Stimulated activated CD4-positive, alpha-beta T cell treated with anti-CD3 and anti-CD28 coated beads, TNF-alpha, amount 100 ng/mL, for 24 hours (primary cell): ENCODE measurements at places on chromosomes 6 and 20.
A peak's percentile ranks its signal among the peaks of the same experiment; 100 is the strongest.

DNA sequence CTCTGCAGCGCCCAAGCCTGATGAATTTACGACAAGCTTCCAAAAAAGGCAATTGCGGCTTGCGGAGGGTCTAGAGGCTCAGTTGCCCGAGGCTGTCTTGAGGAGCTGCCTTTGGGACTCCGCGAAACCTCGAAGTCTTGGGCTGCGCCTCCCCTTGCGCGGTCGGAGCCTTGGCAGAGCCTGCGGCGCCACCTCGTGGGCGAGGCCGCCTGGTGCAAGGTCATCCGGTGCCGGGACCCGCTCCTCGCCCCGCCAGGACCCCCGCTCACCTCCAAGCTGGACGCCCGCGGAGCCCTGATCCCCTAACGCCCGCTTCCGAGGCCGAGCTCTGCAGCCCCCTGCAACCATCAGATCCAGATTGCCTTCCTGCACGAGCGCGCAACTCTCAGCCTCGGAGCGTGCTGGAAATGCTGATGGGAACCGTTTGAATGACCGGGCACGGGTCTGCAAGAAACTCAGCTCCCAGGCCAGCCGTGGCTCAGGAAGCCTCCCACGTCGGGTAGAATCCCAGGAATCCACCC lies 14.9 kb upstream of the FAM210B start:
- peak; percentile 44 for DNase-seq

DNA sequence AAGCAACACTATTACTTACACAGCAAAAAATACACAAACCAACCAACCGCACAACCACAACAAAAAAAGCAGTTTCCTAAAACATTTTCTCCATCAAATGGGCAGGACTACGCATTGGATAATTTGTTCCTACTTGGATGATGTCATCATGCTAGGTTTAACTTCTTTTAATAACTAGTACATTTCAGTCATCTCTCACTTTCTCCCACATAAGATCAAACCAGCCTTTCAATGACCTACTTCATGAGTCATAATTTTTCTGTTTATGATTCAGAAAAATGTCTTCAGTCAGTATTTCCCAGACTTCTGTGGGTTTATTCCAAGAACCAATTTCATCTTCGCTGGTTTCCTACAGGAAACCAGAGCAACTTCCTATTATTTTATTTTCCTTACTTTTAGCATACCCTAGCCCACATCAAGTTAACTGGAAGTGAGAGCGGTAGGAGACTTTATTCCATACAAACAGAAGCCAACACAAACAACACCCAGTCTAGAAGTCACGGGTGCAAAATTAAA lies 134.2 kb downstream of the GMDS start:
- no peak for DNase-seq

DNA sequence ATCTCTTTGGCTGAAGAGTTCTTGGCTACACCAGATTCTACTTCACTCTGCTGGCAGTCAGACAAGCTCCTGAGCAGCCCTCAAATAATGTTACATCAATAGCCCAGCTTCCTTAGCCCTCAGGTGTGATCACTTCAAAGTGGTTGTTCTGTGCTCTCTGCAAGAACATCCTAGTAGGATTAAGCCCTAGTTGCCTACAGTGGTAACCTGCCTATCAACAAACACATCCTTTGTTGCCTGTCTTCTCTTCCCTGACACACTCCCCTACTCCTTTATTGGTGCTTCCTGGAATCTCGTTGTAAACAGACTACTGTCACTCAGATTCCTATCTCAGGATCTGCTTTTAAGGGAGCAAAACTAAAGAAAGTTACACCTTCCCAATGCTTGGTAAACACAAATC lies 45.1 kb upstream of the TASP1 start:
- DNase-seq, result no peak

GRCh38 chr6:74768120-74768519 lies 437.7 kb downstream of the COL12A1 start:
- no peak for DNase-seq

DNA sequence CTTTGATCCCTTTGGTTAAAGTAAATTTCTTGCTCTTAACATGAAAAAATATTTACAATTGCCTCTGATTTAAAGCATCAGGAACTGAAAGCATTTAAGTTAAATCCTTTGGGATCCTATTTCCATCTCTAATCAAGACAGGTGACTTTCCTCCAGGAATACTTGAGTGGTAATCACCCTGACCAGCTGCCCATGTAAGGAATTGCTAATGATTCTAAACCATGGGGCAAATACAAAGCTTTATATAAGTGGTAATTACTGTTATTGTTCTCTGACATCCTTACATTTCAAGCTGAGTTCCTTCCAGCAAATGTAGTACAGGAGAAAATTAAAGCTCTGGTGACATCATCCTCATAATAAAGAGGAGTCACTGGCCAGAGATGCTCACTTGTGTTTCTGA lies 100.6 kb downstream of the CRYBG1 start:
- no peak for DNase-seq

- DNase-seq, result no peak
These were observed 6.4 kb upstream of the TRIM40 start for GRCh38 chr6:30129265-30130178.

- DNase-seq, result no peak
These were observed 30.6 kb downstream of the HIVEP2 start for GRCh38 chr6:142914369-142914768.

DNA sequence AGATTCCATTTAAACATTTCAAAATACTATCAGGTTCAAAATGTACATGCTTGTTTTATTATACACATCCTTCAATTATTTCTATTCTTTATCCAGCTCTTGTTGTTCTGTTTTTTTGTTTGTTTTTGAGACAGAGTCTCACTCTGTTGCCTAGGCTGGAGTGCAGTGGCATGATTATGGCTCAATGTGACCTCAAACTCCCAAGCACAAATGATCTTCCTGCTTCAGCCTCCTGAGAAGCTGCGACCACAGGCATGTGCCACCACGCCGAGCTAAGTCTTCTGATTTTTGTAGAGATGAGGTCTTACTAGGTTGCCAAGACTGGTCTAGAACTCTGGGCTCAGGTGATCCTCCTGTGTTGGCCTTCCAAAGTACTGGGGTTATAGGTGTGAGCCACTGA lies 44.1 kb upstream of the SMIM29 start:
- DNase-seq, result no peak

DNA sequence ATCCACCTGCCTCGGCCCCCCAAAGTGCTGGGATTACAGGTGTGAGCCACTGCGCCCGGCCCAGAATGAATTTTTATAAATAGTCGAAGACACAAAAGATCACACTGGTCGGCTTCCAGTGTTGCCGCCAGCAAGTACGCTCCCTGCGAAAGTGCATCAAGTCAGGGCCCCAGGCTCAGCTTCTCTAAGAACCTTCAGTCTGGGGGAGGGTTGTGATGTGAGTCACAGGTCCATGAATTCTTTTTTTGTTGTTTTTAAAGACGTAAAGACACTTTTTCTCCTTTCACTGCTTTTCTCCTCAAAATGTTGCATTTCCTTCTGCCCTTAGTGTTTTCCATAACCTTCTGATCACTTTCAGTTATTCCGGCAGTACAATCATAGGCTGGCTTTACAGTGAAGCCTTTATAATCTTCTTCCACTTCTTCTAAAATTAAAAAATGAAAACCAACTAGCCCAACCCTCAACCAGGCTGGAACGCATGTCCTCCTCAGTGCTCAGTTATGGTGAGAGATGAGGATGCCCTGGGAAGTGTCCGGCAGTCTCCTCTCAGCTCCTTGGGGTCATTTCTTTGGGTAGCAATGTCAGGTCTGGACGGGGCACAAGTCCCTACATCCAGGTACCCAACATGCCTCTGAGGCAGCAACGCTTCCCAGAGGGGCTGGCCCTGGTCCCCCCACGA lies 66.6 kb downstream of the CSE1L start:
- DNase-seq, result no peak

- DNase-seq, result no peak
These were observed 159.8 kb upstream of the SNX9 start for GRCh38 chr6:157663261-157663660.

- DNase-seq, result no peak
These were observed 25.0 kb downstream of the TMEM242 start for GRCh38 chr6:157298216-157298724.

DNA sequence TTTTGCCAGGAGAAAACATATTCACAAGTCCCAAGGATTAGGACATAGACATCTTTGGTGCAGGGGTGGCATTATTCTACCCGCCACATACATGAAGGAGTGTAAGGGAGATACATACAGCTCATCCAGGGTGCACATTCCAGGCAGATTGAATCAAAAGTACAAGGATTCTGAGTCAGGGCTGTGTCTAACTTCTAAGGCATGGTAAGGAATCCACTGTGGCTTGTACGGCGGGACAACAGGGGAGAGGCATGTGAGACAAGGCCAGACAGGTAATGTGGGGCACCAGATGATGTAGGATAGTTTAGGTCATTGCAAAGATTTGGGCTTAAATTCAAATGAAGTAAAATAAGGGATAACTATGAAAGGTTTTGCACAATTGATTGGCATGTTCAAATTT lies 780.9 kb downstream of the C6orf118 start:
- DNase-seq, result no peak

GRCh38 chr6:148425443-148425842 lies 82.8 kb downstream of the SASH1 start:
- no peak for DNase-seq

DNA sequence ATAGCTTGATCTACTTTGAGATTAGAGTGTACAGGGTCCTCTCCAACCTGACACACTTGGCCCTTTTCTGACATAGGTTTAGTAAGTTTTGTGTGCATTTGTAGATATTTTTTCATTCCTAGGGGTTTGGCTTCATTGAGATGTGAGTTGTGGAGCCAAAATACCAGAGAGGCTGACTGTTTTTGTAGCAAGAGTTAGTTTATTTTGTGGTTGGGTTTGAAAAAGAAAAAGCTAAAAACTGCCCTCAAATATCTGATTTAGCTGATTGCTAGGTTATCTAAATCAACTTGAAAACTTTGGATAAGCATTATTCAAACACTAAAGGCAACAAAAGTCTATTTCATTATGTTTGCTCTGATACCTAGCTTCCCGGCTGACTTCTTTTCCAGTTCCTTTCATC lies 164.7 kb upstream of the CENPW start:
- no peak for DNase-seq

- DNase-seq, result no peak
These were observed 30.7 kb downstream of the CDK19 start for GRCh38 chr6:110784610-110784979.

DNA sequence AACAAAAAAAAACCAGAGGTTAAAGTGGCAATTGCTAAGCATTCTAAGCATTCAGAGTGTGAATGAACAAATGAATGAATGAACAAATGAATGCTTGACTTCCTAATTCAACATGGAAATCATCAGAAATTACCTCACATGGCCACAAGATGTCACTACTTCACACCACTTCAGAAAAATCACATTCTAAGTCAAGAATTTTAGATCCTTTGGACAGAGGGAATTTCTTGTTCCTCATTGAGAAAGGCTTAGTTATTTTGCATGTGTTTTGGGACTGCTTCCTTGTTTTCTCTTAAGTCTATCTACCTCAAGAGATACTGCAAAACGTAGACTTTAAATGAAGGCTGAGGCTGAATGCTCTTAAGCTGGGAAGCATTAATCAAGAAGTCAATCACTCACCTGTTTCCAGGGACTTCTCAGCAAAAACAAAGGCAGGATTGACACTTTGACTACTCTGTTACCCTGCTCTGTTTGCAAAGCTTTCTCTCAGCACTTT lies 120.2 kb downstream of the MBOAT1 start:
- DNase-seq, result no peak

GRCh38 chr20:43744966-43745730 lies 18.3 kb upstream of the GTSF1L start:
- no peak for DNase-seq

DNA sequence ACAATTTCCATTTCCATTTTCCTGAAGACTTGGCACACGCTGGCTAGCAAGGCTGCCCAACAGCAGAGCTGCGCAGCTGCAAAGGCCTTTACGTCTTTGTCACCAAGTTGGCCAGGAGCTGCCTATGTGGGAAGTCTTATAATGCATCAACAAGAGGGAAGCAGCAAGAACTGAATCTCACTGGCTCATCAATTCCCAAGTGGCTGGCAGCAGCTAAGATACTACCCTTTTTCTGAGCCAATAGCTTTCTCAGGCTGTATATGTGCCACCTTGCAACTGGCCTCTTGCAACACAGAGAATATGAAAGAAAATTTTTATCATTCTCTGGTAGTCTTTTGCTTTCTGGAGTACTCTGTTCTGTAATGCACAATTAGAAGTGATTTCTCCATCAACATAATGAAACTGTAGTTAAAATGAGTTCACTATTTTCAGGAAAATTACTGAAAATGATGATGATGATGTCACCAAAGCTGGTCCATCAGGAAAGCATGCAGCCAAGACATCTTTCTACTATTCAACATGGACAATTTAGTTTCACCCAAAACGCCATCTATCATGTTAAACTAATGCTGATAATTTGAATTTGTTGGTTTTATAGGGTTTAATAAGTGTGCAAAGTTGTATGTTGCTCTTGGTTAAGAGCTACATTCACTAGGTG lies 97.3 kb upstream of the FOXA2 start:
- DNase-seq, result no peak

DNA sequence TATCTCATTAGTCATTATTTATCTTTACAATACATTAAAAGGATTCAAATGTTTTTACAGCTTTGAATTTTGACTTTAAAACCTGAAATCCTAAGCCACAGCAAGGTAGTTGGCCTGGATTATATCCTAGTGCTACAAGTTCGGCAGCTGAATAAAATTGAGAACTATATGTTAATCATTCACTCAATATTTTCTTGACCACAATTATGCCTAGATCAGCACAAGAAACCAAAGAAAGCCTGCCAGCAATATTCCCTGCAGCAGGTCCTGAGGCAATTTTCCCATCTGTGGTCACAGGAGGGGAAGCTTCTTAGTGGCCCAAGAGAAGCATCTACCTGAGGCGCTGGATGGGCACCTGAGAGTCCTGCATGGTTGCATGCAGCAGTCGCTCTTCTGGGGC lies 183.5 kb downstream of the GMDS start:
- no peak for DNase-seq

- DNase-seq, result no peak
These were observed 34.2 kb upstream of the B4GALT5 start for GRCh38 chr20:49747707-49748524.

DNA sequence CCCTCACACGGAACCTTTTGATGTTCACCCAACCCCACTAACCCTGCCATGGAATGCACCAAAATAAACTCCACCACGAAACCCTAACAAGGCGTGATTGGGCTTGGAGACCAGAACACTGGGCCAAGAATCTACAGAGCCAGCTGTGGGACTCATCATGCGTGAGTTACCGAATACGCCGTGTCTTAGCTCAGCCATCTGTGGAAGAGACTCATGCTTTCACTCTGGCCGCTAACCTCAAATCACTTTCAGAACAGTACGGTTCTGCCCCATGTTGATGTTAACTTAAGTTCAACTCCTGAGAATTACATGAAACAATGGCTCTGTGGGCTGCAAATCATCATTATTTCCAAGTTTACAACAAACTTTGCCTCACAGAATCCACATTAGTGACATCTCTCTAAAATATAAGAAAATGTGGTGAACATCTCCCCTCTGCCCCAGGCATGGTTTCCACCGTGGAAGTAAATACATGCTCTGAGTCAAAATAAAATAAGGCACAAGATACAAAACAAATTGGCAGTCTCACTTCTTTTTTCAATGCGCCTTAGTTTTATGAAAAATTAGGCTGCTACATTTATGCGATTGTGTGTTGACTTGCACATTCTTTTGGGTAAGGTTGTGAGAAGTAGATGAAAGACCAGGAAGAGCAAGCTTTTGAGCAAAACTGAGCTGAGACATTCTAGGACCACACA lies 308.9 kb upstream of the EXOC2 start:
- no peak for DNase-seq
